ENCODE measurements at places on chromosomes 16 and 17. TPM values are rescaled to one million over a fixed set of nuclear protein-coding genes. Genes with fewer than 3 reads are reported as not detected.
A peak's percentile ranks its signal among the peaks of the same experiment; 100 is the strongest.

DNA sequence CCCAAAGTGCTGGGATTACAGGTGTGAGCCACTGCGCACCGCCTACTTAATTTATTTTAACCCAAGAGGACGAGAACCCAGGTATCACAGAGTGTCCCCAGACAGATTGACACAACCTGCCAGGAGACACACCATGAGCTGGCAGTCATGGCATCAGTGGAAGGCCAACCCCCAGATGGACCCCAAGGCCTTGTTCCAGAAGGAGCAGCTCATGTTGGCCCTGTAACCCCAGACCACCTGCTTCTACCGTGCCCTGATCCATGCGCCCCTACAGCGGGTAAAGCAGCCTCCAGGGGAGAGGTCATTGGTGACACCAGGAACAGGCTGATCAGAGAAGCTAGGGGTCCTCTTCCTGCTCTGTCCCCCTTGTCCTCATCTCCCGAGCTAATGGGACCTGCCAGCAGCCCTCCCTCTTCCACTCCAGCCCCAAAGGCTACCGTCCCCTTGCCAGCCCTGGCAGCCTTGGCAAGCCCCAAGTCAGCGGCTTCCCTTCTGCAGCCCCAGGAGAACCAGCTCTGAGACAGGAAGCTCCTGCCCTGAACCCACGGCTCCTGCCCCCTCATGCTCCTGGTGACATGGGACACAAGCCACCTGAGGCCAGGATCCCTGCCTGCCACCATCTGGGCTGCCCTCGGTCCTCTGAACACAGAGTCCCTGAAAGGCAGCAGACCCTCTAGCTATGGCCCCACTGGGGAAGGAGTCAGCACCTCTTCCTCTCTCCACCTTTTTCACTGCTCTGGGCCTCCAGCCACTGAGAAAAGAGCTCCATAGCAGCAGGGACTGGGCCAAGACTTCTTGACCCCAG lies 6.3 kb downstream of the SULT1A1 start:
- no peak overlapping the region for H3K4me3 ChIP-seq
- DNase-seq, result no peak
- no peaks in the 10 kb centered on the region for H3K36me3 ChIP-seq

- H3K4me1 ChIP-seq, result no peaks in the 10 kb centered on the region
- H3K4me3 ChIP-seq, result no peak overlapping the region
- no peak for DNase-seq
- no peak overlapping the region for H3K27ac ChIP-seq
Measured at GRCh38 chr16:62404842-62405611, 368.8 kb upstream of the CDH8 start.

DNA sequence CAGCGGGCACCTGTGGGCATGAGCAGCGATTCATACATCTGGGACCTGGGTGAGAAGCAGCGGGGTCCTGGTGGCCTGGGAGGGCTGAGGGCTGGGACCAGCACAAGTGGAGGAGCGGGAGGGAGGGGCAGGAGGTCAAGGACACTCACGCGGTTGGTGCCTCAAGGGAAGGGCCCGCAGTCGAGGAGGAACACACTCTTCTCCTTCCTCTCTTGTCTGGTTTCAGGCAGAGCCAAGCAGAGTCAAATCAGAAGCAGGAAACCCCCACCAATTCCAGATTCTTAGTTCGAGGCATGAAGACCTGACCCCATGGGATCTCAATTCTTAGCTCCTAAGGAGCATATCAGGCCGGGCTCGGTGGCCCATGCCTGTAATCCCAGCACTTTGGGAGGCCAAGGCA lies 15.7 kb downstream of the DNAI2 start:
- H3K27me3 ChIP-seq, result no peaks in the 10 kb centered on the region
- no peak for DNase-seq
- no peak overlapping the region for H3K27ac ChIP-seq
- no peaks in the 10 kb centered on the region for H3K36me3 ChIP-seq

GRCh38 chr17:5281814-5282641 lies at the start of gene RABEP1:
Gene RABEP1 (plus strand): TSS chr17:5282284. CDS start chr17:5282487, 203 bp downstream.
- no peaks in the 10 kb centered on the region for H3K27me3 ChIP-seq
- DNase-seq, result peak; percentile 88
- peaks cover 6% of the 10 kb centered on the region for H3K4me1 ChIP-seq
- peak within 1 kb of the TSS; percentile 61 for H3K27ac ChIP-seq

DNA sequence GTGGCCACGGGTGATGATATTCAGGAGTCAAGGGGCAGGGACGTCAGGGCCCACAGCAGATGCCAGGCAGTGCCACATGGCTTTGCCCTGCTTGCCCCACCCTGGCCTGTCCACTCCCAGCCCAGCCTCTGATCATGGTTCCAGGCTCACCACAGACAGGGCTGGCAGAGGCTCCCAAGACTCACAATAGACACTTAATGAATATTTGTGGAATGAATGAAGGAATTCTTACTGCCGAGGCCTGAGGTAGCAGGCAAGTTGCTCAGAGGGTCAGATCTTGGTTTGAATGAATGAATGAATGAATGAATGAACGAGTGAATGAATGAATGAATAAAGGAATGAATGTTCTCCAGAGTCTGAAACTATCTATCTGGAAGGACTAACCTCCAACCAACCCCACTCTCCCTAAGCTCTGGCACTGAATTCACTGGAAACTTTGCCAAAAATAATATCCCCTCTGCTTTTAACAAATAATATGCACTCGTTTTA lies 60.9 kb downstream of the RAI1 start:
- no peaks in the 10 kb centered on the region for H3K27me3 ChIP-seq
- H3K36me3 ChIP-seq, result peaks cover 5% of the 10 kb centered on the region
- no peak overlapping the region for H3K4me3 ChIP-seq
- no peak for DNase-seq
- H3K4me1 ChIP-seq, result peaks cover 45% of the 10 kb centered on the region

- peaks cover 3% of the 10 kb centered on the region for H3K4me1 ChIP-seq
- DNase-seq, result peak; percentile 83
- H3K4me3 ChIP-seq, result no peak overlapping the region
- H3K27ac ChIP-seq, result no peak overlapping the region
Measured at GRCh38 chr17:16905593-16906191, 66.2 kb downstream of the TNFRSF13B start.

DNA sequence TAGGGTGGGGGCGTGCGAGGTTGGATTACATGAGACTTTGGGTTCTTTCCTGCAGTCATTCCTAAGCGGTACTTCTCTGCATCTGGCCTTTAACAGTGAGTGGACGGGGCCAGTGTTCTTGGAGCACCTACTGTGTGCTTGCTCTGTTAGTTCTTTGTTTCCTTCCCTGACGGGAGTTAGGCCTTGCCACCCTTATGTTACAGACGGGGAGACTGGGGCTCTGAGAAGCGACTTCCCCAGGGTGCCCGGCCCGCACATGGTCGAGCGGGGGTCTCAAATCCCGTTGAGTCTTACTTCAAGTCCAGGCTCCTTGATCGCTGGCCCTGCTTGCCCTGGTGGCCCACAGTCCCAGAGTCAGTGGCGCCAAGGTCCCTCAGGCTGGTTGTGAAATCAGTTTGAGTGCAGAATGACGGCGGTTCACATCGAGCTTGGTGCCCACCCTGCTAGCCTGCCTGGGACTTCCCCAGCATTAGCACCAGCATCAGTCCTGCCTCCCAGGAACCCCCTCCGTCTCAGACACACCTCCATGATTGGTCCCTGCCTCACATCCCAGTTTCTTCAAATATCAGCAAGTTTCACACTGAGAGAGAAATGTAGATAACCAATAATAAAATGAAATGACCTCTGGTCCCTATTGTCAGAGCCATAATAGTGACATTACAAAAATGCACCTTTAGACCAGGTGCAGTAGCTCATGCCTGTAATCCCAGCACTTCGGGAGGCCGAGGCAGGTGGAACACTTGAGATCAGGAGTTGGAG lies 128.0 kb downstream of the CMIP start:
- DNase-seq, result no peak
- no peak overlapping the region for H3K4me3 ChIP-seq
- H3K36me3 ChIP-seq, result no peaks in the 10 kb centered on the region
- H3K27ac ChIP-seq, result no peak overlapping the region

Gene ZNF385C
- total RNA-seq, result not detected

Data from IMR-90 (cell line).